ENCODE measurements at places on chromosomes 16 and 17. TPM values are rescaled to one million over a fixed set of nuclear protein-coding genes. Genes with fewer than 3 reads are reported as not detected.

Gene ITGB4
- total RNA-seq = 21.1 TPM

Gene SAMD14
- 9.7 TPM for total RNA-seq

Gene KRT28
- not detected for total RNA-seq

Gene TAC4
- total RNA-seq = not detected

Gene ST6GALNAC1
- total RNA-seq = 1.3 TPM

Gene MLKL
- 47.0 TPM for total RNA-seq

Gene LDHD
- total RNA-seq = 7.2 TPM

Gene PRKCB
- 7.5 TPM for total RNA-seq

Gene RGS9
- 3.2 TPM for total RNA-seq

Gene SHCBP1
- 0.49 TPM for total RNA-seq

Gene RCVRN
- 0.14 TPM for total RNA-seq

Measured in thoracic aorta (tissue), 2 donors.